ENCODE measurements at places on chromosomes 4 and X.

GRCh38 chr4:139014371-139015268 is 961 bp upstream of the NOCT start:
- peak; percentile 46 for DNase-seq

- DNase-seq = no peak
Observed at GRCh38 chr4:145878501-145879435, 59.9 kb downstream of the ZNF827 start.

DNA sequence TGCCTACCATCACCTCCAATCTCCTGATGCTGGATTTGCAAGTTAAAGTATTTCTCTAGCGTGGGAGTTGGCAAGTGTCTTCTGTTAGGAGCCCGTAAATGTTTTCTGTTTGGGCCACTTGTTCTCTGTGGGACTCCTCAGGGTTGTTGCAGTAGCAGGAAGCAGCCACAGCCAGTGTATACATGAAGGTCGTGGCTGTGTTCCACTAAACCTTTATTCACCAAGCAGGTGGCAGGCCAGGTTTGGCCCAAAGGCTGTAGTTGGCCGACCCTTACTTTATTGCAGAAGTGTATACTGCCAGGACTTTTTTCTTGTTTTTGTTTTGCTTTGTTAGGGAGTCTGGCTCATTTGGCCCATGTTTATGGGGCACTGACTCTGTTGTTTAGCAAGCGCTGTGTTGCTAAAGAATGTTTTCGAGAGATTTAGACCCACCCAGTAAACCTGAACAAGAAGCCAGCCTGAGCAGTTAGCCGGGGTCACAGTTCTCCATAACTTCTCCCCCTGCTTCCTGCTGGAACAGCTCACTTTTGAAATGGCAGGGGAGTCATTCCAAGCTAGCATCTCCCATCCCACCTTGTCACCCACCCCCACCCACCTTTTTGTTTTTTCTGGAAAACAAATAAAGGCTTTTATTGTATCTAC is 58.8 kb downstream of the SHROOM2 start:
- DNase-seq = no peak

DNA sequence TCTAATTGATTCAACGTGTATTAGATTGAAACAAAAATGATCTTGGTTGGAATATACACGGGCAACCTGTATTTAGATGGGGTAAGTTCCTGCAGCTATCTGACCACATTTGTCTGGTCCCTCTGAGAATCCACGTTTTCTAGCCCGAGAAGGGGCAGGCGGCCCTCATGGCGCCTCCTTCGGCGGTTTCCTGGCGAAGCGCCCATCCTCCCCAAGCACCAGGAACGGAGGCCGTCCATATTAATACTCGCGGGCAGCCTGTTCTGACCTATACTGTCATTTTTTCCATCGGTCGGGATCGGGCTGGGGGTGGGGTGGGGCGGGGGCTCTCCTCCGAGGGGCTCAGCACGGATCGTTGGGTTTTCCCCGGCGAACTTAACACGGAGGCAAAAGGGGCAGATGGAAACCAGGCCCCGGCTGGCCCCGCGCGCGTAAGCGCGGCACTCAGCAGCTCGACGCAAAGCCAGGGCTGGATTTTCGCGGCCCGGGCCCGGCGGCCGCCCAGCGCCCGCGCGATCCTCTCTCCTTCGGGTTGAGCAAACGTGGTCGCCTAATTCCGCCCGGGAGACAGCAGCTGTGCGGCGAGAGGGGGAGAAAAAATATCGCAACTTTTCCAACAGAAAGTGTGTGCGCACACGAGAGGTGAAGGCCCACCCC is 77.2 kb upstream of the BCOR start:
- DNase-seq = no peak
